MCF 10A (cell line): ENCODE measurements at places on chromosomes 1 and 21. TPM values are rescaled to one million over a fixed set of nuclear protein-coding genes. Genes with fewer than 3 reads are reported as not detected.

Gene SLC2A5
- 0.39 and 0.61 TPM in 2 replicates for total RNA-seq

Gene SAMSN1
- total RNA-seq: 2.3 and 6.8 TPM in 2 replicates

Gene LY9
- not detected in 2 replicates for total RNA-seq

Gene SDC3
- 21.7 and 25.5 TPM in 2 replicates for total RNA-seq

Gene ESRRG
- 0.44 TPM in 1 of 2 replicates, not detected in the other for total RNA-seq

Gene ADORA1
- total RNA-seq: 0.26 and 0.34 TPM in 2 replicates

Gene GUCA2A
- total RNA-seq: not detected in 2 replicates

Gene LCE6A
- total RNA-seq: not detected in 2 replicates

Gene HMCN1
- 0.07 and 0.12 TPM in 2 replicates for total RNA-seq

Gene TAGLN2
- total RNA-seq: 464 and 483 TPM in 2 replicates

Gene TSSK3
- total RNA-seq: 2.0 and 2.3 TPM in 2 replicates

Gene ZMYND12
- 0.21 TPM in 1 of 2 replicates, not detected in the other for total RNA-seq

Gene HPDL
- total RNA-seq: 0.37 TPM in 1 of 2 replicates, not detected in the other
